Activated T-cell treated with anti-CD3 and anti-CD28 coated beads for 24 hours (primary cell): ENCODE measurements at places on chromosomes 4 and X.

DNA sequence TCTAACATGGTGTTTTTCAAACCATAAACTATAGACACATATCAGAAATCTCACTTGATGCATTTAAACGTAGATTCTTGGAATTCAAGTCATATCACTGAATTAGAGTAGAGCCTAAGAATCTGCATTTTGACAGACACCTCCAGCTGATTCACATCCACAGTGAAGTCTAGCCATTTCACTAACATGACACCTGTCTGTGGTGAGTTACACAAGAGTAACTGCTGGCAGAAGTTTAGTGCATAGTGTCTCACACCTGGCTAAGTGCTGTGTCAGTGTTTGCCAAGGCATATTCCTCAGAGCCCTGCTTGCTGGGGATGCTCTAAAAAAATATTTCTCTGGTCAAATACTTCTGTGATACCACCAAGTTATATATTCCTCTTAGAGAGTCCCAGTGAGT, 237.5 kb upstream of the DIAPH2 start:
- DNase-seq = no peak

- DNase-seq = no peak
These were observed 24.6 kb downstream of the TRO start for GRCh38 chrX:54945224-54945623.

DNA sequence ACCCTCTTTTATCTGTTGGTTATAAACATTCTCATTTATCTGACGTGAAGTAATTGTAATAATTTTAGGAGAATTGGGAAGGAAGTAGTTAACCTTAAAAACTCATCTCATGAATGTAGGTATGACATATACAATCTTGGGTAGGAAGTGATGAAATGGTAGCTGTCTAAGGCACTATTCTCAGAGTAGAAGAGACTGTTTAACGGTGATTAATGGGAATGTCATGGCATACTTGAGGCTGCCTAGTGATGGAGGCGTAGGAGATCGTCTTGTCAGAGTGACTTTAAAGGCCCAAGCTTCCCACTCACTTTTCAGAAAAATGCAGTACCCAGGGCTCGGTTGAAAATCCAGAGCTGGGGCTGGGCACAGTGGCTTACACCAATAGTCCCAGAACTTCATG, 19.4 kb upstream of the AGA start:
- no peak for DNase-seq

- no peak for DNase-seq
These were observed 667.3 kb downstream of the GALNTL6 start for GRCh38 chr4:172480471-172480870.

GRCh38 chr4:917466-917865, 14.7 kb downstream of the GAK start:
- DNase-seq = no peak

- peak; percentile 31 for DNase-seq
These were observed 3.4 kb upstream of the AVPR2 start for GRCh38 chrX:153900831-153901752.

GRCh38 chr4:121373841-121374240, 7.0 kb downstream of the QRFPR start:
- DNase-seq = no peak

GRCh38 chr4:17112292-17112659, 213.8 kb upstream of the LDB2 start:
- no peak for DNase-seq

- DNase-seq = no peak
These were observed 74.8 kb downstream of the POLA1 start for GRCh38 chrX:24768556-24768955.

GRCh38 chr4:122783301-122784215, 43.1 kb upstream of the FGF2 start:
- no peak for DNase-seq

DNA sequence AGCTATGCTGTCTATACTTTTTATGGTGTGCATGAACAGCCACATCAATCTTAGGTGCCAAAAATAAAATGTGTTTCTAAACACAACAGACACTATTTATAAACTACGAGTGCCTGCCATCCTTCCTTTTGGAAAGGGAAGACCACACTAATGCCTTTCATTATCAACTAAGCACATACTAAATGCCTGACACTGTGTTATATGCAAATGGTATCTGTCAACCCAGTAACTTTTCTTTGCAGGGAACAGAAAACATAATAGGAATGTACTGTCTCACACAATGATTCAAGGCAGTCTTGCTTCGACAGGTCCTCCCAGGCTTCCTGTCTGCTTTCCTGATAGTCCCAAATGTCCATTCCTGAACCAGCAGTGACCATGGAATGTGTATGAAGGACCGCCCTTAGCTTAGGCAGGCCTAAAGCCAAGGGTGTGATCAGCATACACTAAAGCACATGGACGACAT, 43.8 kb downstream of the ADGRA3 start:
- DNase-seq = no peak

DNA sequence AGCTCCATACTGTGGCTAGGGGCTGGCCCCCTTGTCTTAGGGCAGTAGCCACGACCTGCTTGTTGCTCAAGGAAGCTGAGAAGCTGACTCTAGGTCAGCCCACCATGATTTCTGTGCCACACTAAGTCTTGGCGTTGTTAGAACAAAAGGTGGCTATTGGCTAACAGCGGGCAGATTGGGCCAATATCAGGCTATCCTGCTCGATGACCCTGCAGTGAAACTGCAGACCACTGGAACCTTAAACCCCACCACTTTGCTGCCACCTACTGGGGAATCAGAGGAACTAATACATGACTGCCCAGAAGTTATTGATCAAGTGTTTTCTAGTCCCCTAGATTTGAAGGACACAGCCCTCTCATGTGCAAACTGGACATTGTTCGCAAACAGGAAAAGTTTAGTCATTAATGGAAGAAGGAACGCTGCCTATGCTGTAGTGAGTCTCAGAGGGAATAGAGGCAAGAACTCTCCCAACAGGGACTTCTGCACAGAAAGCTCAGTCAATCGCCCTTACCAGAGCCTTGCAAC, 17.0 kb upstream of the PAPSS1 start:
- DNase-seq = peak; percentile 26

DNA sequence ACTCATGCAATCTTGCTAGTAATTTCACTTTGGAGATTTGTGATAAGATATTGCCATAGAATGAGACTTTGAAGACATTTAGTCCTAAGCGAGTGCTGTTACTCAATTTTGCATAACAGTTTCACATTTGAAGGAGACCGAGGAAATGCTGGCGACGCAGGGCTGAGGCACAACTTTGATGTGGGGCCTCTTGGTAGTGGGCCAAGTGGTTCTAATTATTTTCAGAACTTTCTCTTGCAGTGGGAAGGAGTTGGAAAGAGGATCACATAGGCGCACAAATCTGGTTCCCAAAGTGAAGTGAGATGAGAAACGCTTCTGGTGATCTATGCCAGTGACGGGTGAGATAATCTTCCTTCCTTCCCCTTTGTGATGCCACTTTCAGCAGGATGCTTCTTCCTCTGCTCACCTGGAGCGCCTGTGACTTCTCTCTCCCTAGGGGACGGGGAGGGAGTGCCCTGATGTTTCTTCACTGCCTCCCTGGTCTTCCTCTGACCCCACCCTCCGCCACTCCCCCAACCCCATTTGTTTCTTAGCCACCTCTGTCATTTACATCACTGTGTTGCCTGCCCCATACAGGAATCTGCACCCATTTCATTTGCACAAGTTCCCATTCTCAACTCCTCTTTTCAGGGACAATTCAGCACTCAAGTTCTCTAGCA, 138.9 kb upstream of the MID1 start:
- DNase-seq = no peak

GRCh38 chrX:4708970-4709760, 995.7 kb upstream of the PRKX start:
- no peak for DNase-seq

DNA sequence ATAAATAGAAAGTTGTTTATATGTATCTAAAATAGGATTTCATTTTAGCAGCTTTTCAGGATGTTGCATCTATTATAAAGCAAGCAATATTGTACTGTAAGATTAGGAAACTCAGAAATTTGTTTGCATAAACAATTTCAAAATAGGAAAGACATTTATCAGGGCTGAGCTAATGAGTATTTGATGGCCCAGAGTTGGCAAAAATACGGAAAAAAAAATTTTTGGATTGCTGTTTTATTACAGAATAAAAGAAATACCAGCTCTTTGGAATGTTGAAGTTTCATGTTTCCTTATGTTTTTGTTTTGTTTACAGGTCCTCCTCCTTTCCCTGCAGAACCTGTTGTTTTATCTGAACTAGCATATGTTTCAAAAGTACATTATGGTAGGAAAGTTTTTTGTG, 14.5 kb downstream of the ADAD1 start:
- no peak for DNase-seq

DNA sequence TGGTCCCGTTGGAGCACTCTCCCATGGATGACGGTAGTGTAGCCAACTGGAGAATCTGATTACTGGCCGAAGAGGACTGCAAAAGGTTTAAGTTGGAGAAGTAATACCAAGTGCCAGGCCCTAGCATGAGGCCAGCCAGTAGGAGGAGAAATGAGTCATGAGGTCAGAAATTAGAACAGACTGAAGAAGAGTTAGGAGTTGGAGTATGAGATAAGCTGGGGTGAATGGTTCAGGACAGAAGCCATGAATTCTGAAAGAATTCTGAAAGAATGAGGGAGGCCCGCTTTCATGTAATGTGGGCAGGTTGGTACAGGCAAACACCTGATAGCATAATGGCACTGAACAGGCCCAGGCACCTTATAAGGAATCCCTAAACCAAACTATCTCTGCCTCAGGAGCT, 18.4 kb upstream of the STK26 start:
- no peak for DNase-seq

DNA sequence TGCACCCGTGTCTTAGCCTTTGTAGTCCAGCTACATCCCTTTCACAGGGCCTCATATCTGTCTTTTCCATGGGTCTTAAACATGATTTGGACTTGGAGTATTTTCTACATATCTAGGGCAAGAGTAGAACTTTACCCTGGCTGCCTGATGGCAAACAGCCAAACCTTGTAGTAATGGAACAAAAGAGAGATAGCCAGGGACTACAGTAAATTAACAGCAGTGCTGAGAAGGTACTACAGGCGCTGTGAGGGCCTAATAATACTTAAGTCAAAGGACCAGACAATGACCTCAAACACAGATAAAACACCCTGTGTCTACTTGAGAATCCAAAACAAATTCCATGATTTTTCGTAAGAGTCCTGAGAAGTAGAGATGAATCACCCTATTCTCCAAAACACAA, 111.0 kb upstream of the WDR17 start:
- no peak for DNase-seq

GRCh38 chrX:154370300-154371016, 4.0 kb downstream of the FLNA start:
- no peak for DNase-seq

- DNase-seq = no peak
These were observed 132.9 kb upstream of the IGFBP7 start for GRCh38 chr4:57243076-57243475.

- DNase-seq = no peak
These were observed 12.1 kb downstream of the PJA1 start for GRCh38 chrX:69153060-69153730.

DNA sequence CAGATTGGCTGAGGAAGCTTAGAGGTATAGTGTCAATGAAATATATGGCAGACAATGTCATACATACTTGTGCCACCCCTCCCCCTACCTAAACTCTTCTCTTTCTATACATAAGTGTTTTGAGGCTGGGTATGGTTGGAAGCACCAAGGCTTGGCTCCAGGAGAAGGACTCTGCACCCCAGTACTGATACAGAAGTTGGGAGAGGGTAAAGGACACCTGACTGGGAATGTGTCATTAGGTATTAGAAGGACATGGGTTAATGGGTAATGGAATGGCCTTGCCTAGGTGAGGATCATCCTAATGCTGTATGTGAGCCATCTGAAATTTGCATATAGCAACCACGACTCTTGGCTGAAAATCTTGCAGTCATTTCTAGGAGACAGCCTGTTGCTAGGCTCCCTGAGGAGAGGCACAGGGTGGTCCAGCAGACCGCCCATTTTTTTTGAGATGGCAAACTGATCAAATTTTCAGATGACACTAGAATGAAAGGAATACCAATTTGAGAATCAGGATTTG, 26.8 kb upstream of the AP1S2 start:
- no peak for DNase-seq

GRCh38 chrX:121151293-121151692, 103.9 kb downstream of the GLUD2 start:
- no peak for DNase-seq
